ENCODE measurements at places on chromosomes 1 and 21.

GRCh38 chr1:24222008-24222605 lies 35.0 kb upstream of the IFNLR1 start:
- H3K4me1 ChIP-seq, result no peaks in the 10 kb centered on the region
- H3K4me3 ChIP-seq, result no peak overlapping the region
- peaks cover 35% of the 10 kb centered on the region for H3K27me3 ChIP-seq
- no peak overlapping the region for H3K27ac ChIP-seq
- DNase-seq, result no peak

DNA sequence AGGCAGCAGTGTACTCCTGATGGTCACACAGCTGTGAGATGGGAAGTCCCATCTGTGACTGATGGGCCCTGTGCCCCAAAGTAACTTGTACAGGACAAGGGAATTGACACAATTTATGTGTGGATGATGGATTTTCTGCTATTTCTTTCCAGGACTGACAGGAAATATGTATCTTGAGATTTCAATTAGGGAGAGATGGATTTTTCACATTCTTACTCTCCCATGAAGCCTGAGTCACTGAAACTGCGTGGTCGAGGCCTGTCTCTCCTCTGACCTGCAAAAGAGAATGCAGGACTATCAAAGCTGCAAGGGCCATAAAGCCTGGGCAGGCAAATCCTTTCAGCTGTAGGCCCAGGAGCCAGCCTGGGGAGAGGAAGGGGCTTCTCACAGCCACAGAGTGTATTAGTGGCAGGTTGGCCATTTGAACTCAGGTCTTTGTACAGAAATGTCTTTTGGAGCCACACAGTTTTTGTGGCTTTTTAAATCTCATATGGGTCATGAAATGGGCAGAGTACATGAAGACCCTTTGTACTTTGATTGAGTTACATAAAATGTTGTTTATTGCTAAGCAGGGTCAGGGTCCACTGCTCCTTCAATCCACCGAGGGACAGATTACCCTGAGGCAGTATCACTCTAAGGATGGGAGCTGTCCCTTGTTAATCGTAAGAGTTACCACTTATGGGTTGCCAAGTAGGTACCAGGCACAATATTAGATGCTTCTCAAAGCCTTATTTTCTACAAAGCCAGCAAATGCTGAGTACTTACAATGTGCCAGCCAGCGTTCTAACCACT lies 14.8 kb downstream of the ALX3 start:
- peaks cover 9% of the 10 kb centered on the region for H3K36me3 ChIP-seq
- no peak overlapping the region for H3K27ac ChIP-seq
- H3K27me3 ChIP-seq, result no peaks in the 10 kb centered on the region
- peaks cover 5% of the 10 kb centered on the region for H3K4me1 ChIP-seq
- no peak for DNase-seq
- H3K4me3 ChIP-seq, result no peak overlapping the region

- H3K4me1 ChIP-seq, result no peaks in the 10 kb centered on the region
- H3K4me3 ChIP-seq, result no peak overlapping the region
- H3K27ac ChIP-seq, result no peak overlapping the region
- no peaks in the 10 kb centered on the region for H3K36me3 ChIP-seq
- DNase-seq, result no peak
Observed at GRCh38 chr1:10701145-10701544, 95.3 kb downstream of the CASZ1 start.

- H3K27ac ChIP-seq, result no peak overlapping the region
- H3K4me3 ChIP-seq, result peak overlapping the region; percentile 69
- no peak for DNase-seq
- H3K4me1 ChIP-seq, result peaks cover 24% of the 10 kb centered on the region
- no peaks in the 10 kb centered on the region for H3K36me3 ChIP-seq
- H3K27me3 ChIP-seq, result peaks cover 87% of the 10 kb centered on the region
Observed at GRCh38 chr1:118983558-118984041, 4.5 kb downstream of the TBX15 start.

- H3K4me1 ChIP-seq, result peaks cover 36% of the 10 kb centered on the region
- DNase-seq, result no peak
- H3K27me3 ChIP-seq, result no peaks in the 10 kb centered on the region
- H3K36me3 ChIP-seq, result peaks cover 3% of the 10 kb centered on the region
- no peak overlapping the region for H3K4me3 ChIP-seq
- H3K27ac ChIP-seq, result no peak overlapping the region
Observed at GRCh38 chr1:236150986-236151385, 8.6 kb downstream of the GPR137B start.

- no peaks in the 10 kb centered on the region for H3K27me3 ChIP-seq
- no peaks in the 10 kb centered on the region for H3K36me3 ChIP-seq
- peaks cover 21% of the 10 kb centered on the region for H3K4me1 ChIP-seq
- peak overlapping the region; percentile 86 for H3K27ac ChIP-seq
Observed at GRCh38 chr1:65265651-65266351, 43.5 kb upstream of the DNAJC6 start.

GRCh38 chr1:170204121-170204520 lies 58.4 kb downstream of the NTMT2 start:
- H3K36me3 ChIP-seq, result no peaks in the 10 kb centered on the region
- no peaks in the 10 kb centered on the region for H3K4me1 ChIP-seq
- no peak overlapping the region for H3K4me3 ChIP-seq
- DNase-seq, result no peak

- peaks cover 43% of the 10 kb centered on the region for H3K4me1 ChIP-seq
- H3K27me3 ChIP-seq, result no peaks in the 10 kb centered on the region
- H3K36me3 ChIP-seq, result no peaks in the 10 kb centered on the region
- peak within 1 kb of the TSS; percentile 98 for H3K27ac ChIP-seq
Observed at GRCh38 chr1:243850202-243850451, at the start of gene AKT3. AKT3 (minus strand) TSS chr1:243850243; CDS start chr1:243843170, 7,073 bp downstream.

- no peak overlapping the region for H3K4me3 ChIP-seq
- no peak overlapping the region for H3K27ac ChIP-seq
- no peaks in the 10 kb centered on the region for H3K36me3 ChIP-seq
- DNase-seq, result no peak
- H3K27me3 ChIP-seq, result no peaks in the 10 kb centered on the region
- no peaks in the 10 kb centered on the region for H3K4me1 ChIP-seq
Observed at GRCh38 chr1:218980881-218981280, 192.8 kb upstream of the LYPLAL1 start.

GRCh38 chr1:110012100-110012780 lies 22.2 kb upstream of the STRIP1 start:
- H3K27ac ChIP-seq, result peak overlapping the region; percentile 74
- no peak overlapping the region for H3K4me3 ChIP-seq
- H3K27me3 ChIP-seq, result no peaks in the 10 kb centered on the region
- peaks cover 81% of the 10 kb centered on the region for H3K36me3 ChIP-seq
- DNase-seq, result no peak

DNA sequence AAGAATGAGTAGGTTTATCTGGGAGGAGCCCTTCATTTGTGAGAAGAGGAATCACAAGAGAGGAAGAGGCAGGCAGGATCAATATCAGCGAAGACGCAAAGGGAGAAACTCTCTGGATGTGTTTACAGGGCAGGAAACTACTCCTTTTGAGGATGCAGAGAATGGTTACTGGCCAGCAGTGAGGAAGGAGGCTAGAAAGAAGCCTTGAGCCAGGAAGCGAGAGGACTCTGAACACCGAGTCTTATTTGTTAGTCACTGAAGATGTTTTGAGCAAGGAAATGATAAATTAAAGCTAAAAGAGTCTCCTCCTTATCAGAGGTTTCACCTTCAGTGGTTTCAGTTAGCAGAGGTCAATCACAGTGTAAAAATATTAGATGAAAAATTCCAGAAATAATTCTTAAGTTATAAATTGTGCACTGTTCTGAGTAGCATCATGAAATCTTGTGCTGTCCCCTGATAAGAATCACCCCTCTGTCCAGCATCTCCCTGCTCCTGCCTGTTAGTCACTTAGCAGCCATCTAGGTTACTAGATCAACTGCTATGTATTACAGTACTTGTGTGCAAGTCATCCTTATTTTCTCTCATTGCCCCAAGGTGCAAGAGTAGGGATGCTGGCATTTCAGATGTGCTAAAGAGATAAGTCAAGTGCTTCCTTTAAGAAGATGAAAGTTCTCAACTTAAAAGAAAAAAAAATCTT lies 43.5 kb downstream of the WLS start:
- no peaks in the 10 kb centered on the region for H3K4me1 ChIP-seq
- H3K27ac ChIP-seq, result no peak overlapping the region
- H3K27me3 ChIP-seq, result peaks cover 8% of the 10 kb centered on the region

DNA sequence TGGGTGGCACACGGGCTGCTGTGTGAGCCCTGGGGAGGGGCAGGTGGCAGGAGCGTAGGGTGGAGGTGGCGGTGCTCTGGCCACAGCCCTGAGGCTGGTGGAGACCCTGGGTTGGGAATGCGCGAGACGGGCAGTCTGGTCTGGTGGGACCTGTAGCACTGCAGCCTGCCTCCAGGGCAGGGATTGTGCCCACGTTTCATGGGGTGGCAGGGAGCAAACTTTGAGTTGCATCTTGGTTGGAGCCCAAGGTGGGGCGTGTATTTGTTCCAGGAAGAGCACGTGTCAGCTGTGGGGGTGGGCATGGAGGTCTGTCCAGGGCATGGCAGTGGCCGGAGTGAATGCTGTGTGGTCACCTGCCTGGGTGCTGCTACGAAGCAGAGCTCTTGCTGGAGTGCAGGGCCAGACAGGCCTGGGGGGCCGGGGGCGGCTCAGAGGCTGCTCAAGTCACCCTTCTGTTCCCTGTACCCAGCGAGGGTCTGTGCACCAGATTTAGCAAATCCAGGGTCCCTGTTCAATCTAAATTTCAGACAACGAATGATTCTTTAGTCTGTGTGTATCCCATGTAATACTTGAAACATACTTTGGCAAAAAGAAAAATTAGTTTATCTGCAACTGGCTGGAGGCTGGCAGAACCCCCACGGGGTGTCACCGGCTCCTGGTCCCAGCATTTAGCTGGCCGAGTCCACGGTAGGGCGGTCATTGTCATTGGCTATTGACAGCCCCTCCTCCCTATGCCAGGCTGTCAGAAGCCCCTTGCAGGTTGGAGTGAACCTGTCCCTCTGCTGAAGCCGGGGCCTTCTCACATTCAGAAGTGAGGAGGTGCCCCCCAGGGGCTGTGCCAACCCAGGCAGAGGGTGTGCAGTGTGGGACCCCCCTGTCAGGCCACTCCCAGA lies 27.3 kb downstream of the KRTAP10-1 start:
- peak overlapping the region; percentile 49 for H3K27ac ChIP-seq
- H3K36me3 ChIP-seq, result no peaks in the 10 kb centered on the region
- H3K4me1 ChIP-seq, result no peaks in the 10 kb centered on the region
- no peak for DNase-seq

DNA sequence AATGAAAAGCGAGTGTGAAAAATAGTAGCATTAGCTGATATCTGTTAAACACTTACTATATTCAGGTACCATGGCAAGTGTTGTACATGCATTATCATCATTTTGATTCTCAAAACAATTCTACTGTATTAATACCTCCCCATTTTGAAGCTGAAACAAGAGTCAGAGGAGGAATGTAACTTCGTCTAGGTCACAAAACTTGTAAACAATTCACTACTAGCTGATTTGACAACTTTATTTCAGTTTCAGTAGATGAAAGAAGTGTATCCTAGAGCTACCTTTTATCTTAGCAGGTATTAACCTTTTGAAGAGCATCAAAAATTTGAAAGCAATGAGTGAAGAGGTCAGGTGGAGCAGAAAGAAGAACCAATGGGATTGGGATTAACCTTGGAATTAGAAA lies 1.6 kb downstream of the CD84 start:
- no peaks in the 10 kb centered on the region for H3K36me3 ChIP-seq
- DNase-seq, result no peak
- H3K4me1 ChIP-seq, result peaks cover 87% of the 10 kb centered on the region
- peak overlapping the region; percentile 97 for H3K27ac ChIP-seq
- no peaks in the 10 kb centered on the region for H3K27me3 ChIP-seq
- H3K4me3 ChIP-seq, result peak overlapping the region; percentile 95

GRCh38 chr1:235063068-235063765 lies 65.4 kb downstream of the TOMM20 start:
- no peaks in the 10 kb centered on the region for H3K36me3 ChIP-seq
- no peak overlapping the region for H3K27ac ChIP-seq
- no peaks in the 10 kb centered on the region for H3K27me3 ChIP-seq
- no peak overlapping the region for H3K4me3 ChIP-seq
- H3K4me1 ChIP-seq, result peaks cover 6% of the 10 kb centered on the region

- peaks cover 5% of the 10 kb centered on the region for H3K36me3 ChIP-seq
- no peaks in the 10 kb centered on the region for H3K27me3 ChIP-seq
- no peak for DNase-seq
- no peak overlapping the region for H3K4me3 ChIP-seq
Observed at GRCh38 chr1:15657021-15657420, 27.1 kb upstream of the PLEKHM2 start.

GRCh38 chr1:164728719-164729118 lies 169.7 kb downstream of the PBX1 start:
- no peak overlapping the region for H3K27ac ChIP-seq
- DNase-seq, result no peak
- H3K4me1 ChIP-seq, result no peaks in the 10 kb centered on the region
- peaks cover 4% of the 10 kb centered on the region for H3K27me3 ChIP-seq

DNA sequence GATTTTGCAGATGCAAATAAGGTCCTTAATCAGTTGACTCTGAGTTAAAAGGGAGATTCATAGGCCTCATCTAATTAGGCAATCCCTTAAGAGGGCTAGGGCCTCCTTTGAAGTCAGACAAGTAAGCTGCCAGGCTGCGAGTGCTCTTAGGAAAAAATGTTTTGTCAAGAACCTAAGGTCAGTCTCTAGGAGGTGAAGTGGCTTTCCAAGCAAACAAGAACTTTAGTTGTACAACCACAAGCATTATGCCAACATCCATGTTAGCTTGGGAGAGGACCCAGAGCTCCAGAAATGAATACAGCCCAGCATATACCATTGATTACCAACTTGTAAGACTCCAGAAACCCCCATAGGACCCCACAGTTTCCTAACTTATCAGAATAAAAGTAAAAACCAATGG lies 1366.2 kb downstream of the PLA2G4A start:
- H3K4me1 ChIP-seq, result no peaks in the 10 kb centered on the region
- H3K4me3 ChIP-seq, result no peak overlapping the region
- no peak for DNase-seq
- no peaks in the 10 kb centered on the region for H3K36me3 ChIP-seq
- no peak overlapping the region for H3K27ac ChIP-seq

DNA sequence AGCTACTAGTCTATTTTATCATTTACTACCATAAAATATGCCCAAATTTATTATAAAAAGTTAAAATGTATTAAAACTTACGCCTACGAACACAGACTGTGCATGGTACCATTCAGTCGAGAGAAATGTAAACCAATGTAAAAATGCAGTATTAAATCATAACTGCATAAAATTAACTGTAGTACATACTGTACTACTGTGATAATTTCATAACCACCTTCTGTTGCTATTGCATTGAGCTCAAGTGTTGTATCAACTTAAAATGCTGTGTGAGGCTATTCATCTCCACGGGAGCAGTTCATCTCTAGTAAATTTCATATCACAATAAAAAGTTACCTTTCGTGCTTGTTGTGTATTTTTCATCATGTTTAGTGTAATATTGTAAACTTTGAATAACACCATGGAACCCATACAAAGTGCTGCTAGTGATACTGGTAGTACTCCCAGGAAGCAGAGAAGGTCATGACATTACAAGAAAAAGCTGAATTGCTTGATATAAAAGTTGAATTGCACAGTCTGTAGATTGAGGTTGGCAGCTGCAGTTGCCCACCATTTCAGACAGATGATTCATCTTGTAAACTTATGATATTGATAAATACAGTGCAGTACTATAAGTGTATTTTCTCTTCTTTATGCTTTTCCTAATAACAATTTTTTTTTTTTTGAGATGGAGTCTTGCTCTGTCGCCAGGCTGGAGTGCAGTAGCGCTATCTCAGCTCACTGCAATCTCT lies 19.0 kb upstream of the CENPF start:
- DNase-seq, result no peak
- no peak overlapping the region for H3K27ac ChIP-seq
- H3K4me3 ChIP-seq, result no peak overlapping the region
- H3K36me3 ChIP-seq, result no peaks in the 10 kb centered on the region
- H3K27me3 ChIP-seq, result peaks cover 2% of the 10 kb centered on the region
